ENCODE measurements at places on chromosomes 5 and 9.

DNA sequence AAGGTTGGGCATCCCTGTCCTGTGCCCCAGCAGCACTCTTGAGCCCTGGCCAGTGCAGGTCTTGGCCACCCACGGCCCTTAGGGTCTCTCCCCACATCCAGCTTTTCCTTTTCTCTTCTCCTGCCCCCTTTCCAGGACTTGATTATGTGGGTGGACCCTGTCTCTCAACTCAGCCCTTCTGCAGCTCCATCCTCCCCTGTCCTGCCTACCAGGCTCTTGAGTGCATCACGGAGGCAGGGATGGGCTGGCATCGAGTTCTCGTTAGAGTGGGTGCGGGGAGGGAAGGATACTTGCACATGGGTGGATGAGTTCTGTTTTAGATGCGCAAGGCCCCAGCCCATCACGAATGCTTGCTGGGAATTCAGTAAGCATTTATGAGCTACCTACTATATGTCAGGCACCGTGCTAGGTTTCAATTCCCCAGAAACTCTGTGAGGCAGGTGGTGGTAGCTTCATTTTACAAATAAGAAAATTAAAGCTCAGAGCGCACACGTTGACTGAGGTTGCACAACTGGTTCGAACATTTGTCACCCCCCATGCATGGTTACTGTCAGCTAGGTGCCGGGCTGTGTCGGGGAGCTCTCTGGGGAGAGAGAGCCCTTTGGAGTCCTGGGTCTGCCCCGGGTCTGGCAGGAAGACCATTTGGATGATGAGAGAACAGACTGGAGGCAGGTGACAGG is 144.6 kb upstream of the PITX1 start:
- DNase-seq = no peak

DNA sequence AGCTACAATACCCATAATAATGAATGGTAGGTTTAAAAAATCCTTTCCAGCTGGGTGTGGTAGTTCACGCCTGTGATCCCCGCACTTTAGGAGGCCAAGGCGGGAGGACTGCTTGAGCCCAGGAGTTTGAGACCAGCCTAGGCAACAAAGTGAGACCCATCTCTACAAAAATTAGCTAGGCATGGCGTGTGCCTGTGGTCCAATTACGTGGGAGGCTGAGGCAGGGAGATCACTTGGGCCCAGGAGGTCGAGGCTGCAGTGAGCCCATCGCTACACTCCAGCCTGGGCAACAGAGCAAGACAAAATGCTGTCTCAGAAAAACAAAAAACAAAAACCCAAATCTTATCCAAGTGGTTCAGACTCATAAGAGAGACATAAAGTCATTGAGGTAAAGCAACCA is 33.8 kb upstream of the SLC6A3 start:
- no peak for DNase-seq

- no peak for DNase-seq
Observed at GRCh38 chr9:12859704-12860251, 85.0 kb downstream of the LURAP1L start.

- no peak for DNase-seq
Observed at GRCh38 chr5:124783285-124783684, 36.8 kb upstream of the ZNF608 start.

DNA sequence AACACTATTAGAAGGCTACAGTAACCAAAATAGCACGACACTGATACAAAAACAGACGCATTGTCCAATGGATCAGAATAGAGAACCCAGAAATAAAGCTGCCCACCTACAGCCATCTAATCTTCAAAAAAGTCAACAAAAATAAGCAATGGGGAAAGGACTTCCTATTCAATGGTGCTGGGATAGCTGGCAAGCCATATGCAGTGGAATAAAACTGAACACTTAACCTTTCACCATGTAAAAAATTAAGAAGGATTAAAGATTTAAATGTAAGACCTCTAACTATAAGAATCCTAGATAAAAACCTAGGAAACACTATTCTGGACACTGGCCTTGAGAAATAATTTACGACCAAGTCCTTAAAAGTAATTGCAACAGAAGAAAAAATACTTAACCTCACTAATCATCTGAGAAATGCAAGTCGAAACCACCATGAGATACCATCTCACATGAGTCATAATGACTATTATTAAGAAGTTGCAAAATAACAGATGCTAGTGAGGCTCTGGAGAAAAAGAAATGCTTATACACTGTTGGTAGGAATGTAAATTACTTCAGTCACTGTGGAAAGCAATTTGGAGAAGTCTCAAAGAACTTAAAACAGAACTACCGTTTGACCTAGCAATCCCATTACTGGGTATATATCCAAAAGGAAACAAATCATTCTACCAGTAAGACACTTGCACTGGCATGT is 203.3 kb upstream of the CDH9 start:
- DNase-seq = no peak

- DNase-seq = no peak
Observed at GRCh38 chr5:94094793-94095441, 353.5 kb upstream of the POU5F2 start.

- peak; percentile 27 for DNase-seq
Observed at GRCh38 chr9:135990468-135991429, 29.6 kb upstream of the UBAC1 start.

DNA sequence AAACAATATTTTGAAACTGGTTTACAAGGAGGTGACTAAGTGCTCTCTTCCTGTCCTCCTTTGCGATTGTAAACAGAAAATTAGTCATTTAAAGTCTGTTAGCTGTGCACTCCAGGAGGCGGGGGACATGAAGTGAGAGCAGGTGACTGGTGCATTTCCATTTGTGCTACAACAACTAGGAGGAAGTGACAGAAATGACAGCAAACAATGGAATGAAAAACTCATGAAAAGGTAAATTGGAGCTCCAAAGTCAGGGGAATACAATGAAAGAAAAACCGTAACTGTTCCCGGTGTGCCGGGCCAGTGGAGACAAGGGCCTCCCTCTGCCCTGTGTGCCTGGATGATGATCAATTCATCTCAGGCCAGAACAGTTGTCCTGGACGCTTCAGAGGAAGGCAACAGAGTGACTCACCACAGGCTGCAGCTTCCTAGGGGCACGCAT is 439.9 kb downstream of the GADD45G start:
- peak; percentile 82 for DNase-seq

GRCh38 chr5:171418982-171419687 is at the start of gene FGF18:
FGF18 (plus strand) TSS chr5:171419647; CDS start chr5:171420200, 553 bp downstream.
- peak; percentile 59 for DNase-seq

GRCh38 chr5:163696579-163696887 is 191.1 kb downstream of the MAT2B start:
- no peak for DNase-seq

GRCh38 chr9:123883634-123884033 is 46.3 kb downstream of the DENND1A start:
- no peak for DNase-seq

GRCh38 chr5:125198270-125198974 is 452.0 kb upstream of the ZNF608 start:
- peak; percentile 63 for DNase-seq

- no peak for DNase-seq
Observed at GRCh38 chr5:172453986-172454357, 353 bp downstream of the SH3PXD2B start.

- DNase-seq = no peak
Observed at GRCh38 chr9:33464045-33464636, 9.6 kb downstream of the NOL6 start.

- no peak for DNase-seq
Observed at GRCh38 chr9:93891050-93891449, 64.1 kb downstream of the BARX1 start.

DNA sequence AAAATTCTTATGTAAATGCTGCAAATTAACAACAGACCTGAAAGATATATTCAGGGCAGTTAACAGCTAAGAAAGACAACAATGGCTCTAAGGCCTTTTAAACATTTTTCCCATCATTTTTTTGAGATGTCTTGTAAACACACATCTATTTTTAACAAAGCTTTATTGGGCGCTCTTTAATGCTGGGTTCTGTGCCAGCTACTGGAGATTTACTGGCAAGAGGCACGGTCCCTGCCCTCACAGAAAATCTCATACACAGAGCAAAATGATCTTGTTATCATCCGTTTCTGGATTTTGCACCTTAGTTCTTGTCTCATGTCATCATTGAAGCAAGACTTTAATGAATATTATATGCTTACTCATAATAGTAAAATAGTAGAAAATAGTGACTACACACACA is 1022.3 kb upstream of the WWC1 start:
- DNase-seq = no peak

DNA sequence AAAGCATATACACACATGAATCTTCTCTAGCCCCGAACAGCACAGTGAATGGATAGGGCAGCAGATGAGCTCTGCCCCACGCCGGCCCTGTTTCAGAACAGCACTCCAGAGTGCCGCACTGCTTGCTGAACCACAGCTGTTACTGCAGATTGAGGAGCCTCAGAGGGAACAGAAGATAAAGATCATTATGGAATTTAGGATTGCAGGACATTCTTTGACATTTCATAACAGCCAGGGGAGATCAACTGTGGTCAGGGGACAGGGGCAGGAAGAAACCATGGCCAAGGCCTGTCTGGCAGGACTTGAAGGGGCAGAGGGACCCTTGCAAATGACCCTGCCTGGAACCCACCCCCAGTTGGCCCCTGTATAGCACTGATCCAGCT is 20.6 kb downstream of the IRF1 start:
- no peak for DNase-seq

GRCh38 chr5:14281746-14282181 is 138.6 kb downstream of the TRIO start:
- no peak for DNase-seq

DNA sequence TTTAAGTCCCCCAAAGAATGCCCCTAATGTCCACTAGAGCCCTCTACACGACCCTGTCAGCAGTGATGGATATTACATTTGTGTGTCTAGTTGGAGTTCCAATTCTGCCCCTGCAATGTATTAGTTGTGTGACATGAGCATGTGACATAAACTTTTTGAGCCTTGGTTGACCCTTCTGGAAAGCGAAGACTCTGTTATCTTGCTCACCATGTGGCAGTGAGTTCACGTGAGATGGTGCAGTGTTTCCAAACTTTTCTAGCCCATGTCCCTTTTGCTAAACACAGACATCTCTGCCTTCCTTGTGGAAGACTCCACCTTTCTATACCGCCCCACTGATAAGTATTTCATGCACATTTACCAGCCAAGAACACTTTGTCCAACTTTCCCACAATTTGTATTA is 87.0 kb upstream of the BOD1 start:
- no peak for DNase-seq

DNA sequence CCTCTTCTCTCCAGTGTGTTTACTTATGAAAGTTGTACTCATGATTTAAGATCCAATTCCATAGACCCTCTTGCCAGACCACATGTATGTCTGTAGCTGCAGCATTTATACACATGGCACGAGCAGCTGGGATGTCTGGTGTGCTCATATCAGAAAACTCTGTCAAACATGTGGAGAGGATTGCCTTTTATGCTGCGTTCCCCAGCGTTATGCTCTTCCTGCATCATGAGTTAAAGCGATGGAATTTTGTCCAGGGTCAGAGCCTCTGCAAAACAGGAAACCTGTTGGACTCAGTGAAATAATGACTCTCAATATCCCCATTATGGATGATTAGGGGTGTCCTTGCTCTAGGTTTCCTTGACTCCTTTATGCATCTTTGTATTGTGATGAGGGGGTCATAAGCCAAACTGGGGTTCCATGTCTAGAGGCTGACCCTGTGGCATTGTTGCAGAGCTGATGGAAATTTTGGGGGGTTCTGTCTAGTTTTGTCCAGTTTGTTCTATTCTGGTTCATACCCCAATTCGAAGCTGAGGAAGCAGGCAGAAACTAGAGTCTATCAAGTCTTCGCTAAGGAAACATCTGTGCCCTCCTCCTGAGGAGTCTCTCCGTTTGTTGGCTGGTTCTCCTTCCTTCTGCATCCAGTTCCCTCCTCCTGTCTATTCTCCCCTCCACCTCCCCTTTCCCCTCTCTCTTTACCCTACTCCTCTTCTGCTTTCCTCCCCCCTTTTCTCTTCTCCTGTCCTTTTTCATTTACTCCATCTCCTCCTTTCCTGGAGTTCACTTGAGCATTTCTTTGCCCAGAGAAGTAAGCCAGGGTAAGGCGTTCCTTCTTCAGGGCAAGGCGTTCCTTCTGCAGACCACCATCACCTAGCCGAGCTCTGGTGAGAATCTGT is 252.8 kb downstream of the MAST4 start:
- DNase-seq = no peak

GRCh38 chr5:156528673-156529072 is 201.7 kb downstream of the SGCD start:
- no peak for DNase-seq

- no peak for DNase-seq
Observed at GRCh38 chr5:32023816-32024215, 150.3 kb downstream of the GOLPH3 start.

DNA sequence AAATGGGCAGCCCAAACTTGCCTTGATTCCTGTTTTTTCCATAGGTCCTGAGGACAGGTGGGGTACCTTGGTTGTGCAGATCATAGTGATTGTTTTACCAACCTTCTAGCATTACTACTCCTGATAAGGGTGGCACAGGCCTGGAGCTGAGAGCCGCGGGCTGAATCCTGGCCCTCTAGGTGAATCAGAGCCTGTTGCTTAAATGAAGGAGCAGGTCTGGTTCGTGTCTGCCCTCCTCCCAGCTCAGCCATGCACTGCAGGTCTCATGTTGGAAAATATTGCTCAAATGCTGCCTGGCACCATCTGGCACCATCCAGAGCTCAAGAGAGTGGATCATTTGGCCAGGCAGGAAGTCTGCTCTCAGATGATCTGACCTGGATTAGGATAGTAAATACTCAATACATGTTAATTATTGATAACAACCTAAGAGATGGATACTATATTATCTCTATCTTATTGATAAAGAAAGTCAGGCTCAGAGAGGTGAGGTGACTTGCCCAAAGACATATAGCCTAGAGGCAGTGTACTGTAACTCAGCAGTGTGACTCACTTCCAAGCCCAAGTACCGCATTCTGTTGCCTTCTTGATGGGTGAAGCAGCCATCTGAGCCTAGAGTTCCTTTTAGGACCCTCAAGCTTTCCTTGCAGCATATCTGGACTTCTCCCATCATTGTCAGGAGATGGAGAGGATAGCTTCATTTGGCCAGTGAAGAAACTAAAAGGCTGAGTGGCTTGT is 104.3 kb upstream of the PITX1 start:
- no peak for DNase-seq

DNA sequence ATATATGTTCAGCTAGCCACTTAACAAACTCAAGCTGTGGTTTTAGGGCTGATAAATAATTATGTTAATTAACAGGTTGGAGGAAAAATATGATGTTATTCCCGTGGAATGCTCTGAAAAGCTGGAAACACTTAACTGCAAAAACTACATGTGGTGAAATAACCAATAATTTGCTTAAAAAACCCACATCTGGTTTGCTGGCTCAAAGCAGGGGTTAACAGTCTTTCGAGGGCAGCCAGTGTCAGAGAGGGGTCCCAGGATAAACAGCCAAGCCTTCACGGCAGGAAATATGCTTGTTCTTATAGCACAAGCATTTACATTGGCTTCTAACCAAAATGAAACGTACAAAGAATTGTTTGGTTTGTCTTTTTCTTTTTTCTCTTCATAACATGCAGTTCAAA is 254.0 kb upstream of the GAS1 start:
- DNase-seq = no peak
